ENCODE measurements at places on chromosomes 7 and 10. TPM values are rescaled to one million over a fixed set of nuclear protein-coding genes. Genes with fewer than 3 reads are reported as not detected.

FGL2 gene
- total RNA-seq: 2.9 TPM

GIMAP7 gene
- 476 TPM for total RNA-seq

HOGA1 gene
- total RNA-seq: not detected

HYAL4 gene
- not detected for total RNA-seq

GPR15LG gene
- total RNA-seq: not detected

DNA sequence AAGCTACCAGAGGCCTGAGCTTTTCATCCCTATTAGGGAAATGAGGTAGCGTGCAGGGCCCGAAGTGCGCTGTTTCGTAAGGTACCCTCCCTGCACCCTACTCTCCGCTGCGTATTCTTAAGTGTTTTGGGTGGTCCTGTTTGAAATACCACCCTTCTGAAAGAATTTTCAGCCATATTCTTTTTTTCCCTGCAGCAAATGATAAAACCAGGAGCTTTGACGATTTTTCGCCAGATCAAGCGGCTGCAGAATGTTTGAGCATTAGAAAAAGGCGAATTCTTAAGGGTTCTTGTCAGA is 1.2 kb downstream of the RSBN1L start:
- DNase-seq: no peak

- peak; percentile 83 for DNase-seq
Measured at GRCh38 chr7:150974468-150975391, 3.4 kb downstream of the KCNH2 start.

GRCh38 chr10:129626309-129626708 is 159.3 kb downstream of the MGMT start:
- no peak for DNase-seq

- DNase-seq: no peak
Measured at GRCh38 chr10:110208614-110209453, 1.4 kb downstream of the MXI1 start.

- no peak for DNase-seq
Measured at GRCh38 chr10:71254834-71255549, 42.6 kb downstream of the UNC5B start.

- DNase-seq: no peak
Measured at GRCh38 chr7:18153183-18153748, 125.6 kb upstream of the PRPS1L1 start.

GRCh38 chr7:47807756-47808155 is 140.5 kb downstream of the PKD1L1 start:
- DNase-seq: no peak

DNA sequence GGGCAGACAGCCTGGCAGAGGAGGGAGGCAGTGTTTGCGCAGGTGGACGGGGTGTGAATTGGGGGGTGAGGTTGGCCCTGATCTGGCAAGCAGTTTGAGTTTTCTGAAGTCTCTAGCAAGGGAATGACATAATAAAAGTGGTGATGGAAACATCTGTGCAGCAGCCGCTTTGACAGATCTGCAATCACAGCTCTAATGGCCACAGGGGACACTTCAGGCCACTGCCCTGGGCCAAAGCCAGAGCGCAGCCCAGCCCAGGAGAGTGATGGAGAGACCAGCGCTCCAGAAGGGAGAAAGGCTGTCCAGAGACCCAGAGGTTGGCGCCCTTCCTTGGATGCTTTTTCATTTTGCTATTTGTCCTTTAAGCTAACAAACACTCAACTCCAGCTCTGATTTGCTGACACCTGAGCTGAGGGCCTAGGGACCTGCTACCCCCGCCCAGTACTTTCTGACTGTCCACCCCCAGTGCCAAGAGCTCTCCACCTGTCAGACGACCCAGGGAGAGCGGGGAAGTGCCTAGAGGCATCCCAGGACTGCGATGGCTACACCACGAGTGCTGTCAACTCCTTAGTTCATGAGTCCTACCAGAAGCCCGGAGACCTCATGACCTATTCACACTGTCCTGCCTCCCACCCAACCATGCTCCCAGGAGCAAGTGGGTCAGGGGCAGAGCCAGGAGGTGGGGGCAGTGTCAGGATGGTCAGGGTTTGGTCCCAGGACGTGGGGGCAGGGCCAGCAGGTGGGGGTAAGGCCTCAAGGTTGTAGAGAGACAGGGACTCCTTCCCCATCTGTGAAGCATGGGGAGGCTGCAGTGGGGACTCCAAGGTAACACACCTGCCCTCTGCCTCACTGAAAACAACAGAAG is 112.6 kb downstream of the PRKAG2 start:
- no peak for DNase-seq

Data from CD4-positive, alpha-beta memory T cell (primary cell).